ENCODE measurements at places on chromosomes 4 and X. TPM values are rescaled to one million over a fixed set of nuclear protein-coding genes. Genes with fewer than 3 reads are reported as not detected.

XPNPEP2 gene
- total RNA-seq = 2.0 TPM

DNA sequence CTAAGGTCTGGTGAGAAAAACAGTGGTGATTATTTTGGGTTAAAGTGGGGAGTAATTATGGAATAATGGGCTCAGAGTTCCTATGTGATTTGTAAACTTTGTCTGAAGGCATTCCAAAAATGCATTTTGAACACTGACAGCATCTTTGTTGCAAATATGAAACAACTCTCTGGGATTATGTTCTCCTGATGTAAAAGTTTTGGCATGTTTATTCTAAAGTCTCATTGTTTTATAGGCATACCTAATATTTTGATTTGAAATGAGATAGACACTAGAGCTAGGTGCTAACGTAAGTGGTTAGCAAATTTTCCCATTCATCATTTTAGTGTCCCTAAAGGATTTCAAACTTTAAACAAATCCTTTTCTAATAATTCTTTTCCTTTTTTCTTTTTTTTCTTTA is 140.9 kb upstream of the ANXA3 start:
- no peak for DNase-seq

DNA sequence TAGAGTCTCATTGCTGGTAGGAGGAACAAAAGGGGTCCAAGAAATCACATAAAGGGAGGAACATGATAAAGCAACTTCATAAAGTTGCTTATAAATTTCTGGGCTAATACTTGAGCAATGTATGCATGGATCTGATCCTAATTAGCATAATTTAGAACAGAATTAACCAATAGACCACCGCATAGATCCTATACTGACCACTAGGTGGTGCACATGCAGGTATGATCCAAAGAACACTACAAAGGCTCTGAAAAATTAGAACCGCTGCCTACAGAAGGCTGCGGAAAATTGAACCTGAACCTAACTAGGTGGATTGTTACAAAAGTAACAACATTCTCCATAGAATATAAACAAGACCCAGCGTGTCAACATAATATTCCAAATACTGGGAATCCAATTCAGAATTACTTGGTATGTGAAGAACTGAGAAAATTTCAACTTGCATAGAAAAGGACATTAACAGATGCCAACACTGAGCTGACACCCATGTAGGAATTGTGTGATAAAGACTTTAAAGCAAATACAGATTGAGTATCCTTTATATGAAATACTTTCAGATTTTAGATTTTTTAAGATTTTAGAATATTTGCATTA is 23.3 kb downstream of the BRCC3 start:
- DNase-seq = no peak

DNA sequence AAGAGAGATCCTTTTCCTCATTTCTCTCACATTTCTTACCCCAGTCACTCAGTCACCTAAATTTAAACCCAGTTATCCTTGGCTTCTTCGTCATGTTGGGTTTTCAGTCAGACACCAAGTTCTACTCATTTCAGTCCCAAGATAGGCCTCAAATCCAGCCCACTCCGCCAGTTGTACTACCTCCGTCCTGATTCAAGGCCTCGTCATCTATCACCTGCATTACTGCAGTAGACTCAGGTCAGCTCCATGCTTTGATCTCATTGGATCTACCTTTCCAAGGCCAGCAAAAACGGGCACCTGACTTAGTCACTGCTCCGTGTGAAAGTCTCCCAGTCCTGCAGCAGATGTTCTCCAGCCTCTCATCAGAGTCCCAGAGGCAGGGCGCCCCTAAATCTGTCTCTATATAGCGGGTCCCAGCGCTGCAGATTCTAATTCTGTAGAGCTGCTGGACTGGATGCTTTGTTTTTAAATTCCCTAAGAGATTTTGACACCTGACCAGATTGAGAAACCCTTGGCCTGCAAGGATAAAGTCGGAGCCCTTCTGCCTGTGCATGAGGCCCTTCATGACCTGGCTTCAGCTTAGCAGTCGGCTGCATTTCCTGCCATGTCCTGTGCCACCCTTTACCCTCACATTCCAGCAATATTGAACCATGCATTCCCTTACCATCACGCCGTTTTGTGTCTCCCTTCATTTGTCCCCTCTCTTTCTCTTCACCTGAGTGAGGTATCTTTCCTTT is 53.7 kb downstream of the ZFX start:
- DNase-seq = no peak

DNA sequence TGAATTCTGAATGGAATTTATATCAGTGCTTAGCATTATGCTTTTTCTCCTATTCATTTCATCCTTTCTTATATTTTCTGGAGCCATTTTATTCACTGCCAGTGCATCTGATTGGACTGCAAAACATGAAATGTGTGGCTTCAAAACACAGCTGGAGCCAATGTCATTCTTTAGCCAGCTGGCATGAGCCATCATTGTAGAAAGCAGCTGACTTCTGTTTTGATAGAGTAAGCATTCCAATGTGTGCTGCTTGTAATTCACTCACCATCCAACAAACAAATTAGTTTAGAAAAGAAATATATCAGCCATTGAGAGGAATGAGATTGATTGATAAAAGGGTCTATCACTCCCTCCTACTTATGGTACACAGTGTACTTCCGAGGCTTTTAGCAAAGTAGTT is 2616.0 kb downstream of the ARAP2 start:
- DNase-seq = no peak

DNA sequence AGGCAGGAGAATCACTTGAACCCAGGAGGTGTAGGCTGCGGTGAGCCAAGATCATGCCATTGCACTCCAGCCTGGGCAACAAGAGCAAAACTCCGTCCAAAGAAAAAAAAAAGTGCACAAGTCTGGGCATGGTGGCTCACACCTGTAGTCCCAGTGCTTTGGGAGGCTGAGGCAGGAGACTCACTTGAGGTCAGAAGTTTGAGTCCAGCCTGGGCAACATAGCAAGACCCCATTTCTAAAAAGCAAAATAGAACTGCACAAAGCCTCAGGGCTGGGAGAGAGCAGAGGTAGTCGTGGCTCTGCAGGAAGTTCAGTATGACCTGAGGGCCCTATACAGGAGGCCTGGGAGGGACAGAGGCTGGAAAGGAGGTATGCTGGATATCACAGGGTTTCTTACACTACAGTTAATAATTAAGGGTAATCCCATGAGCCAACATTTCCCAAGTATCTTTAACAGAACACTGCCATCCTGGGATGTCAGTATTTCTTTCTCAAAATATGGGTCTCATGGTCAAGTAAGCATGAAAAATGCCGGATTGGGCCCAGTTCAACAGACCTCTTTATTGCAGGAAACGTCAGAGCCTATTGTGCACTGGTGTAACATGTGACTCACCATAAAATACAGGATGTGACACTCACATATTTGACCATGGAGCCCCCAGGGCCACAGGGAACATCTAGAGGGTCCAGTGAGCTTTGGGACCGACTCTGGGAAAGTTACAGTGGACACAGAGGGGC is 37.8 kb downstream of the ACSL1 start:
- no peak for DNase-seq
